ENCODE measurements at places on chromosomes 1 and 21. TPM values are rescaled to one million over a fixed set of nuclear protein-coding genes. Genes with fewer than 3 reads are reported as not detected.

Gene FCGR3A
- total RNA-seq = not detected

Gene SFN
- 2,642 TPM for total RNA-seq

Gene CD2
- not detected for total RNA-seq

Gene AUNIP
- total RNA-seq = 13.8 TPM

Gene PTTG1IP
- 116 TPM for total RNA-seq

Gene RAB42
- total RNA-seq = 1.5 TPM

Gene RXRG
- total RNA-seq = not detected

Gene PRELP
- 0.07 TPM for total RNA-seq

Gene TMCO2
- total RNA-seq = not detected

Gene PRKAA2
- total RNA-seq = 0.18 TPM

Gene DENND2C
- 6.1 TPM for total RNA-seq

DNA sequence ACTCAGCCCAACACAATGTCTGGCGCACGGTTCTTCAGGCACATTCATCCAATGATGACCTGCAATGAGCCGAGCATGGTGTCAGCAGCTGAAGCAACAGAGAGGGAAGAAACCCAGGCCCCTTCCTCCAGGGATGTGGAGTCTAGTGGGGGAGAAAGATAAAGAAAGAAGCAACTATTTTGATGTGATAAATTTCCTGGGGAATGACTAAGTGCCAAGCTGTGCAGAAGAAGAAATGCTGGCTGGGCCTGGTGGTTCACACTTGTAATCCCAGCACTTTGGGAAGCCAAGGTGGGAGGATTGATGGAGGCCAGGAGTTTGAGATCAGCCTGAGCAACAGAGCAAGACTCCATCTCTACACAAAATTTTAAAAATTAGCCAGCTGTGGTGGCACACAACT is 561.8 kb downstream of the KIF26B start:
- no peak for DNase-seq

DNA sequence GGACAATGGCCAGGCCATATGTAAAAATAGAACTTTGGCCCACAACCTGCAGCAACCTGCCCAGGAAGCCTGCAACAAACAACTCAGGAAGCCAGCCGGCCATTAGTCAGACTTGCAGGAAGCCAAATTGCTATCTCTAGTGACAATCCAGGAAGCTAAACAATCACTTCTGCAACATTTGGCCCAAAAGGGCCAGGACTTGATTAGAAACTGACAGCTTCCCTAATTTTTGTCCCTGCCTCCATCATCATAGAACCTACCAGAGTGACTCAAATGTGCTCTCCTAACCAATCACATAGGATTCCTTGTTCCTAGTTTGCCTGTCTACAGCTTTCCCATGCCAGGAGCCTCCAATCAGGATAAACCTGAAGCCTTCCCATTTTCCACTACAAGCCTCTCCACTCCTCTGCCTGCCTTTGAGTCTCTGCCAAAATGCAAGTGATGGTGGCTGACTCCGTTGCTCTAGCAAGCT is 639.3 kb downstream of the PTPRU start:
- peak; percentile 6 for DNase-seq

- DNase-seq = peak; percentile 15
These were observed at the start of gene VAV3 for GRCh38 chr1:107965110-107965991. Gene VAV3 (minus strand): TSS chr1:107965180. CDS start chr1:107964869, 311 bp downstream.

DNA sequence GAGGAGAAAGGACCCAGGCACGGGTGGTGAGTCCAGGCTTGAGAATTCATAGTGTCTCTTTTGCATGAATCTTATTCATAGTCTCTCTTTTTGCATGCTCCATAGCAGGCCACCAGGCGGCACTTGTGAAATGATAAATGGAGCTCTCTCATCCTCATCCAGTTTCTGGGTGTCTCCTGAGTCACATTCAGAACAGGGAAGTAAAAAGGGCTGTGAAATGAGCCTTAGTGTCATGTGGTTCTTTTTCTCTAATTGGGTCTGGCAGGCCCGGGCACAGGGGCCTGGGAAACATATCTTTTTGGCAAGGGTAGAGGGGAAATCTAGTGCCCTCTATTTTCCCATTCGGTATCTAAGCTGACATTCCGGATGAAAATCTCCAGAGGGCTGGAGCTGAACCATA is 19.1 kb upstream of the NCF2 start:
- DNase-seq = peak; percentile 84

DNA sequence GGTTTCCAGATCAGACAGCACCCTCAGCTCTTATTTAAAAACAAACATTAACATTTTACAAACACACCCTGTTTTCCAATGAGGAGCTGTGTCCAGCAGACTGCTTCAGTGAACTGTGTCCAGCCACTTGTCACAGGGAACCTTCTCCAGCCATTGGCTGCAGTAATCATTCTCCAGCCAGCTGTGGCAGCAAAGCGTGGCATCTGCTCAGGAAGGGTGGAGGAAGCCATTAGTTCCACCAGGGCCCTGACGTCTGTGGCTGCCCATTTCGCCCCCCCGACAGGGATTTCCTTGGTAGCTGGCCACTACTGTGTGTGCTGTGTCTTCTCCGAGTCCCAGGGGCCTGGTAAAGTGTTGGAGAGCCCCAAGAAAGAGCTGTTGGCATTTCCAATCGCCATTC is 62.9 kb upstream of the SELENON start:
- DNase-seq = no peak

GRCh38 chr1:152626744-152627143 is 3.8 kb upstream of the LCE3A start:
- DNase-seq = peak; percentile 54

DNA sequence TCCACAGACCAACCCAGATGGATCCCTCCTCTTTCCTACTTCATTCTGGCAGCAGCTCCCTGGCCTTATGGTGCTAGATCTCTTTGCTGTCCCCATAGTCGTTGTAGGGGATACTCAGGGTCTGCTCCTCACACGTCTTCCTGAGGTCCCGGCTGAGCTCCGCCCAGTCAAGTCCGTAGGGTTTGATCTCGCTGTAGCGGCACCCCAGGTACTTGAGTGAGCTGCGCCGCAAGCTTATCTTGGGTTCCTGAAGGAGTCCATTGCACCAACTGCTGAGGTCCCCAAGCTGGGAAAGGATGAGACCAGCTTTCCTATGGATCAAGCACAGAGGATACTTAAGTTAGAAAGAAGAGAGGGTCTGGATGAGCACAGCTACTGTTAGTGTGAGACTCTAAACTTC is 300.3 kb downstream of the ASTN1 start:
- no peak for DNase-seq

DNA sequence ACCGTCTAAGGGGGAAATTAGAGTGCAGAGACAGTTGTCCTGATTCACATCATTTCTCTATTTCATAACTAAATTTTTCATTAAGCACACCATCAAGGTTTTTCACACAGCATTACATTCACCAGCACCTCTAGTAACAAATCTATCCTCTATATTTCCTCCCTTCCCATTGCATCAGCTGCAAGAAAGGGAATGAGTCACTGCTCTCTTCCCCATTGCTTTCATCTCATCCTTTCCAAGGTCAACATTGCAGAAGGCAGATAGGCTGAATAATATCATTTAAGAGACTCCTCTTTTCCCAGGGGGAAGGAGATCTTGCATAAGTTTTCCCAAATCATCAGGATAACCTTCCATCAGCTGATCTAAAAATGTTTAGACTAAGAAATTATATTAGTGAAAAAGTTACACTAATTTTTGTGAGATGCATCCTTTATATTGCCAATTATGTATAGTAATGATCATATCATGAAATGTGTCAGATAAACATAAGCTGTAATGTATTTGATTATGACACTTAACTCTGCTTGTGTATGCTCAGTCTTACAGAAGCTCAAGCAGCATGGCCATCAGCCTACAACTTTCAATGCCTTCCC is 4.3 kb downstream of the INTS7 start:
- peak; percentile 56 for DNase-seq

DNA sequence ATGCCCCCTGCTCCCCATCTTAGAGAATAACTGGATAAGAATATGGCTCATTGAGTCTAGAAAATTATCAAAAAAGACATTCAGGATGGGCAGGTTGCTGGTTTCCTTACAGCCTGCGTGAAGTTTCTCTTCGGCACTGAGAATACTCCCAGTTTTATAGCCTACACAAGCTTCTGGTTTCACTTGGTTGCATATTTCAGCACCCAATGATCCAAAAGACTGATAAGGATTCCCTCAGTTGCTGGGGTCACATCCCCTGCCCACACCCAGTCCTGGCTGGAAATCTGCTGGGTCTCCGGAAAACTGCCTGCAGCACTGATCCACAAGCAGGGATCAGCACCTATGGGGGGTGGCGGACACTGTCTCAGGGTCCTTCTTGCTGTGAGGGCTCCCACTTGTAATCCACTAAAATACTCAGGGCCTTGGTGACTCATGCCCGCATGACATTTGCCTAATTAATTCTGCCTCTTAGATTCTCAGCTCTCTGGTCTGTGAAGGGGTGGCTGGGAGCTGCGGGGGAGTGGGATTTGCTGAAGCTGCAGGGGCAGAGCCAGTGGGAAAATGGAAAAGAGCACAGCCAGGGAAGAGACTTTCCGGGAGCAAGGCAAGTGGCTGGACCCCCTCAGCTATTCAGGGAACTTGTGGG is 142.5 kb downstream of the ZNF648 start:
- no peak for DNase-seq

DNA sequence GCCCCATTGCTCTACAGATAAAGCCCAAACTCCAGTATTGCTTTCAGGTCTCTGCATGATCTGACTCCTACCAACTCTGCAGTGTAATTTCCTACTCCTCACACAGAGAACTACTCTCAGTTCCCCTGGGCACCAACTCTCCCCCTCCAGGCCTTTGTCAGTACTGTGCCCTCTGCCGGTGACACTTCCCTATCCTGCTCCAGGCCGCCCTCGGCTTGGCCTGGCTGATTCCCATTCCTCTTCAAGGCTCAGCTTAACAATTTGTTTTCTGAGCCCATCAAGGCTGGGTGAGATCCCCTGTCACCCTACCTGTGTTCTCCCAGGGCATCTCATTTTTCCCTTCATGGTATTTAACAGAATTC is 2.6 kb downstream of the SLAMF8 start:
- no peak for DNase-seq

GRCh38 chr1:196152086-196152485 is 456.2 kb downstream of the KCNT2 start:
- no peak for DNase-seq

GRCh38 chr21:28705616-28706015 is 287.1 kb downstream of the LTN1 start:
- DNase-seq = no peak

GRCh38 chr1:22531251-22531650 is 32.0 kb upstream of the EPHA8 start:
- no peak for DNase-seq

- no peak for DNase-seq
These were observed 68.4 kb upstream of the TLR5 start for GRCh38 chr1:223211323-223211985.

- DNase-seq = no peak
These were observed 34.2 kb downstream of the KRTAP10-1 start for GRCh38 chr21:44505673-44506278.

DNA sequence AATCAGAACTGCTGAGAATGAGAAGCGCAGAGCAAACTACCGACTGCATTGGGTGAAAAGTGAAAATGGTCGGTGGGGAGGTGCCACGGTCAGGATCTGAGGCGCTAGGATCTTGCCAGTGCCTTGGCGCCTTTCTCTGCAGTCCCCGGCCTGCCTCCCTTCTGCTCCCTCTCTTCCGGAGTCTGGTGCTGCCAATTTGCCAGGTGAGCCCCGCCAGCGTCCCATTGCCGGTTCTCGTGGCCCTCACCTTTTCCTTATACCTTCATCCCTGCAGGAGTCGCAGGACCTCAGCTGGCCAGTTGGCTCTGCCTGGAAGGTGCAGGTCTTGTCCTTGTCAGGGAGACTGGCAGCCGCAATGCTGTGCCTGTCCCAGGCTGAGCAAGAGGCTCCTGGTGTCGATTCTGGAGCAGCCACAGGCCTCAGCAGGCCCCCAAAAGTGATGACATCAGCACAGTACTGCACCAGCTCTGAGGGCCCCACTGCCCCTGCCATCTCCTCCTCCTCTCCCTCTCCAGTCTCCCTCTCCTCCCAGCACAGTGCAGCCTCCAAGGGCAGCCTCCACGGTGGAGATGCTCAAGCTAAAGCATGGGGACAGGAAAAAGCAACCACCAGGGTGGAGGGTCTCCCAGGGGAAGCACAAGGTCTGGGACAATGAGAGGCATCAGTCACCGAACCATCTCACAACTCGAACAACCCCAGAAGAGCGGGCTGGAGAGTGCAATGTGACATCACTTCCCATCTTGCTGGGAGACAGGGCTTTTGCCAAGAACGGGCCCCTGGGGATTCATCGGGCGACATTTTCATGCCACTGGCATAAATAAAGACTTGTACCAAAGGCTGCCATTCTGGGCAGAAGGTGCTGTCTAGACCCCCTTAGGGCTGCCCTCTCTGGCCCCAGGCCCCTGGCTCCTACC is 37.1 kb upstream of the H6PD start:
- no peak for DNase-seq

GRCh38 chr1:34681480-34682451 is 73.1 kb upstream of the GJB5 start:
- DNase-seq = peak; percentile 37

GRCh38 chr1:17097787-17098186 is 21.5 kb downstream of the PADI2 start:
- DNase-seq = no peak

GRCh38 chr1:37069406-37069805 is 35.1 kb upstream of the GRIK3 start:
- DNase-seq = no peak

DNA sequence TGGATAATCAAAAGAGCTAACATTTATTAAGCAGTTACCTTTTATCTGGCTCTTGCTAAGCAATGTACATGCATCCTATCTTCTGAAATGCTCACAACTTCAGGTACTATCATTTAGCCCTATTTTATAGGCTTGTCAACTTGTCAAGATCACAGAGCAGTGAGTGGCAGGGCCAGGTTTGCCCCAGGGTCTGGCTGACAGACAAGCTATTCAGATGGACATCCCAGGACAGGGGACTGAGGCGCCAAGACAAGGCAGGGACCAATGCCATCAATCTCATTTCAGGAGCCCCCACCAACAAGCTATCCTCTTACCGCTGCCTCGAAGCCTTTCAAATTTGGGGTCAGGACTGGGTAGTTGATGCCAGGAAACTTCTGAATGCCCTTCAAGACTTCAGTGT is 8.9 kb downstream of the HMGCL start:
- DNase-seq = no peak

DNA sequence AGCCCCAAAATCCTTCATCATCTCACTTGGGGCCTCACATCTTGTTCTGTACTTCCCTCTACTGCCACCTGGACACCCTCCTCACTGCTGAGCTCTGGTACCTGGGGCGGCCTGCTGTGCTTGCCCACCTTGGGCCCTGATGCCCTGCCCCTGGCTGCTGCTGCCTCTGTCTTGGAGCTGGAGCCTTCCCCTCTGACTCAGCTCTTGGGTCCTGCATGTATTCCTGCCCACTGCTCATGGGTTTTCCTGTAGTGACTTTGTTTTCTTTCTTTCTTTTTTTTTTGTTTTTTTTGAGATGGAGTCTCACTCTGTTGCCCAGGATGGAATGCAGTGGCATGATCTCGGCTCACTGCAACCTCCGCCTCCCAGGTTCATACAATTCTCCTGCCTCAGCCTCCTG is 37.5 kb downstream of the TRAPPC10 start:
- DNase-seq = no peak

Data from foreskin keratinocyte (primary cell).